Activated naive CD4-positive, alpha-beta T cell treated with anti-CD3 and anti-CD28 coated beads for 36 hours (primary cell): ENCODE measurements at places on chromosomes 7 and 10.
A peak's percentile ranks its signal among the peaks of the same experiment; 100 is the strongest.

DNA sequence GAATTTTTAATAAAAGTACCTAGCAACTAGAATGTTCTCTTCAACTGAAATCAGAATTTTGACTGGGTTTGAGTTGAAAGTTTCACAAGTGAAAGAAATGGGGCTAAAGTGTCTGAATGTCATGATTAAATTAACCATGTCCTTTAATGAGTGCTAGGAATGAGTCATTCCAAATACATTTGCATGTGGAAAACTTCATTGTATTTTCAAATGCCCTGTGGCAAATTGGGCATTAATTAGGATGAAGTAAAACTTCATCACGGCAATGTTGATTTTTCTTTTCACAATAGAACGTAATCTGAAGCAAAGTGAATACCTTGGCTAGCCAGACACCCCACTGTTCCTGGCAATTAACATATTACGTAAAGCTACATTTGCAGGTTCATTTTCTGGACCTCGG lies 166.6 kb downstream of the KIAA1217 start:
- peaks cover 13% of the 10 kb centered on the region for H3K27me3 ChIP-seq
- H3K27ac ChIP-seq, result no peak overlapping the region
- H3K4me1 ChIP-seq, result no peaks in the 10 kb centered on the region
- DNase-seq, result no peak

DNA sequence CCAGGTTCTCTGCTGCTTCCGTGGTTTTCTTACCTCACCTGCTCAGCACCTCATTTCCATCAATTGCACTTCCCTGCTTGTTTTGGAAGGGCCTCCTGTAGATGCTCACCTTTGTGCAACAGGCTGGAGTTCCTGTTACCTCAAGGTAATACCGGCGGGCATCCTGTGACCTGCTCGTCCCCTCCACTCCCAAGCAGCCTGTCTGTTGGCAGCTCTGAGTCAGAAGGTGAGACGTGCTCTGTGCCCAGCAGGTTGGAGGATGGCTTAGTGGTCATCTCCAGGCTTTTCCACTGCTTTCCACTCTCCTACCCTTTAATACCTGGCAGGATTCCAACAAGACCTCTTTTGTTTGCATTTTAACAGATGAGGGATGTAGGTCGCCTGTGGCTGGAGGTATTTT lies 86.0 kb downstream of the CAMK1D start:
- no peaks in the 10 kb centered on the region for H3K27me3 ChIP-seq
- no peak overlapping the region for H3K4me3 ChIP-seq
- H3K27ac ChIP-seq, result no peak overlapping the region

DNA sequence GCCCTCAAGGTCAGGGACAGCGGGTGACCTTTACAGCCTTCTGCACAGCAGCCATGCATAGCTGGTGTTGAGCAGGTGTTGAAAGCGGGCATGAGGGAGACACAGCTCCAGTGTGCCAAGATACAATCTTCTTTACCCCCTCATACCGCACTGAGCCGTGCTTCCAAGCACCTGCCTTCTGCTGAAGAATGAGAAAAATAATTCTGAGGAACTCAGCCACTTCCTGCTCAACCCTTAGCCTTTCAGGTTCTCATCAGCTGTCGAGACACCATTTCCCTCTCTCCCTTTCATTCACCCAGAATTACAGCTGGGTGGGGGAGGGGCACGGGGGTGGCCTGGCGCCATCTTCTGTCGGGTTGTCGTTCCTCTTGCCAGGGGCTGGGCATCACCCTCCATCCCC lies 58.6 kb downstream of the COL13A1 start:
- peak; percentile 18 for DNase-seq
- no peaks in the 10 kb centered on the region for H3K27me3 ChIP-seq

DNA sequence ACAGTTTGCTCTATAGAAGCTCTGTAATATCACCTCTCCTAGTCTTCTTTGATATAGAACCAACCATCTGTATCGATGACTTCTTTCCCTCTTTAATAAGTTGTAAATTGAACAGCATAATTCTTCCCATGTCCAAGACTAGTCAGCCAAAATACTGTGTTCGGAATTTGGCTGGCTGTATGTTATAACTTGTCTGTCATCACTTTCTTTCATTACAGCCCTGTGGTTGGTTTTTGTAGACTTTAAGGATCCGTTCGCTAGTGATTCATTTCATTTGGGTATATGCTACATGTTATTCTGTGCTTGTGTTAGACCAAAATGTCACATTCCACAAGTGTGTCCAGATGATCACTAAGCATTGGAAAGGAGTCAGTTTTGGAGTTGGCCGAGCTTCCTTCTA lies 155.4 kb upstream of the ITGB1 start:
- no peak overlapping the region for H3K4me3 ChIP-seq
- peaks cover 4% of the 10 kb centered on the region for H3K27me3 ChIP-seq
- peaks cover 56% of the 10 kb centered on the region for H3K4me1 ChIP-seq
- peaks cover 2% of the 10 kb centered on the region for H3K36me3 ChIP-seq

- H3K27ac ChIP-seq, result peak overlapping the region; percentile 58
- peaks cover 16% of the 10 kb centered on the region for H3K36me3 ChIP-seq
- no peak overlapping the region for H3K4me3 ChIP-seq
Observed at GRCh38 chr7:128453836-128454804, 1.6 kb upstream of the HILPDA start.

DNA sequence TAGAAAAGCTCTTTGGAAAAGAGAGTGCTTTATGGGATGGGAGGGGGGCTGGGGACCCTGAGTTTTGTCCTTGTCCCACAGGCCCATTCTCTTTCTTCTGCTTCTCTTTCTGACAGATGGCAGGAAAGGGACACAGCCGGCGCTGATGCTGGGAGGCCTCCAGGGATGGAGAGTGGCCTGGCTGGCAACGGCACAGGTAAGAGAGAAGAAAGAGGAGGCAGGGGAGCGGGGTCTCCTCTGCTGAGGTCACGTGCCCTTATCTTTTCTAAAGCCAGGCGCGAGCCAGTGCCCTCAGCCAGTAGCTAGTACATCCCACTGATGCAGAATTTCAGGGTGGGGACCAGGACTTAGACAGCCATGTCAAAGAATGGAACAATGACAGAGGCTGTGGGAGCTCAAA lies 9.2 kb downstream of the ZNF775 start:
- no peak overlapping the region for H3K4me3 ChIP-seq
- H3K27ac ChIP-seq, result no peak overlapping the region
- H3K27me3 ChIP-seq, result no peaks in the 10 kb centered on the region
- no peaks in the 10 kb centered on the region for H3K4me1 ChIP-seq
- no peak for DNase-seq
- H3K36me3 ChIP-seq, result no peaks in the 10 kb centered on the region

- no peaks in the 10 kb centered on the region for H3K27me3 ChIP-seq
- DNase-seq, result no peak
- H3K27ac ChIP-seq, result no peak overlapping the region
- no peaks in the 10 kb centered on the region for H3K36me3 ChIP-seq
- no peak overlapping the region for H3K4me3 ChIP-seq
- no peaks in the 10 kb centered on the region for H3K4me1 ChIP-seq
Observed at GRCh38 chr7:53094827-53095226, 59.4 kb downstream of the POM121L12 start.

- no peak for DNase-seq
- H3K4me3 ChIP-seq, result no peak overlapping the region
- H3K36me3 ChIP-seq, result no peaks in the 10 kb centered on the region
- H3K27me3 ChIP-seq, result no peaks in the 10 kb centered on the region
Observed at GRCh38 chr7:93622036-93623033, 47.8 kb upstream of the CALCR start.

- no peaks in the 10 kb centered on the region for H3K4me1 ChIP-seq
- DNase-seq, result no peak
- peaks cover 13% of the 10 kb centered on the region for H3K27me3 ChIP-seq
- H3K27ac ChIP-seq, result no peak overlapping the region
Observed at GRCh38 chr7:104397442-104397841, 69.0 kb downstream of the LHFPL3 start.

- DNase-seq, result no peak
- no peak overlapping the region for H3K27ac ChIP-seq
- peaks cover 14% of the 10 kb centered on the region for H3K36me3 ChIP-seq
- no peak overlapping the region for H3K4me3 ChIP-seq
- peaks cover 5% of the 10 kb centered on the region for H3K27me3 ChIP-seq
- H3K4me1 ChIP-seq, result no peaks in the 10 kb centered on the region
Observed at GRCh38 chr7:17392846-17393245, 94.4 kb downstream of the AHR start.
